ENCODE measurements at places on chromosomes 2 and 18.

DNA sequence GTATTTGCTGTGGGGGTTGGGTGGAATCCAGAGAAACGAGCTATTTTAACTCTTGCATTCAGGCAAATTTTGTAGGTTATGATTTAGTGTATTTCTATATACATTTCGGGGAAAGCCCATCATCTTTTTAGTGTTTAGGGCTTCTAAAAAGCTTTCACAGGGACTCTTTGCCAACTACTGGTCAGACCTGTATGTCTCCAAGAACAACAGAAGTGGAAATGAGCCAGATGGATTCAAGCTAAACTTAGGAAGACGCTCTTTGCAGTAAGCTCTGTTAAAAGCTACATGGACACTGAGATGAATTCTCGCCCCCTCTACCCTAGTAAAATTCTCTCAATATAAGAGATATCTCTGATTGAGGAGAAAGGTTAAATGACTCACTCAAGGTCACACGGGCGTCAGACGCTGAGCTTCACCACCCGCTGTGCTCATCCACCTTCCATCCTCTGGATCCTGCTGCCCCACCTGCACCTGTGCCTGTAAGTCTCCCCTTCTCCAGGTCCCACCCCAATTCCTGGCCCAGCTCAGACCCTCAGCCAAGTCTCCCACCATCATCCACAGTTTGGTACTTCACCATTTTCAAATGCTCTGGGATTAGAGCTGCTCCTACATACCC lies 85.6 kb downstream of the MARCHF4 start:
- no peak for DNase-seq

DNA sequence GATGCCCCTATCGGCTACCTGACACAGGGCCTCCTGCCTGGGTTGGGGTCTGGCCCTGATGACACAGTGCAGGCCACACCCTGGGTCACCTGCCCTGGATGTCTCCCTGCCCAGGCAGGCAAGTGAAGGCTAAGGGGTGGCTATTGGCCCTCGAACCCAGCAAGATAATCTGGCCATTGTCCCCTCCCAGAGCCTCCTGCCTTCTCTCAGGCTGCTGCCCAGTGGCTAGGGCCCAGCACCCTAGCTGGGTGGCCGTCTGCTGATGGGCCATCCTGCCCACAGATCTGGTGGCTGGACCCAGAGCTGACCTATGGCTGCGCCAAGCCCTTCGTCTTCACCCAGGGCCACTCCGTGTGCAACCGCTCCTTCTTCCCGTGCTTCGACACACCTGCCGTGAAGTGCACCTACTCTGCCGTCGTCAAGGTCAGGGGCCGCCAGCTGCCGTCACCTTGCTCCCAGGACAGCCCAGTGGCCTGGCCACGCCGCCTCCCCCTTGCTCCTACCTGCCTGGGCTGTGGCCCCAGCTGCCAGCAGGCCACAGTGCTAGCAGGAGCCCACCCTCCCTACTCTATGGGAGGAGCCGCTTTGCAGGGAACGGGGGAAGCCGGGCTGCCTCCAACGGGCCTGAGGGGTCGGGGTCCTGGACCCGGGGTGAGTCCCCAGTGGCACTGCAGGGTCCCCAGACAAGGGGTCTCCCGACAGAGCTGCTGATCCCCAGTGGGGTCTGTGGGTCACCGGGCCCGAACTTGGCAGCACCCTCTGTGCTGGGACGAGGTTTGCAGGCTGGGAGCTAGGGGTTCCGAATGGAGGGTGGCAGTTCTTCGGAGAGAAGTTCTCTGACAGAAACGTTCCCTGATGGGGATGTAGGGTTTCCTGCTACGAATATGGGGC lies 4.1 kb downstream of the RNPEPL1 start:
- DNase-seq = no peak

GRCh38 chr2:70981421-70981820 lies 3.0 kb downstream of the ANKRD53 start:
- DNase-seq = no peak

GRCh38 chr2:6418291-6418690 lies 447.4 kb downstream of the CMPK2 start:
- no peak for DNase-seq

GRCh38 chr18:56770097-56770496 lies 118.9 kb downstream of the WDR7 start:
- DNase-seq = no peak

DNA sequence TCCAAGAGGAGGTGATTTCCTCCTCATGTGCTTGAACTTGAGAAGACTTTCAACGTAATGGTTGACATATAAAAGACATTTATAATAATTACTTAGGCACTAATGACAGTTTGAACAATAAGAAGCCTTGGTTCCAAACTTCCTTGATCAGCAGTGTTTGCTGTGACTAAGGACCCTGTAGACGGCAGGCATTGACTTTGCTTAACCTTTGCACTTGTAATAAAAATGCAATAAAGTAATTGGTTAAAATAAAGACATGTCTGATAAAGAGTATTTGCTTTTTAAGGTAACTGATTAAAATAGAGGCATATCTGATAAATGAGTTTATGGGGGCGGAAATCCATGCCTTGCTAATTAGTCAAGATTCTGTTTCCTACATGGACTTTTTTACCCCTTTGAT lies 82.2 kb upstream of the ST8SIA3 start:
- no peak for DNase-seq

DNA sequence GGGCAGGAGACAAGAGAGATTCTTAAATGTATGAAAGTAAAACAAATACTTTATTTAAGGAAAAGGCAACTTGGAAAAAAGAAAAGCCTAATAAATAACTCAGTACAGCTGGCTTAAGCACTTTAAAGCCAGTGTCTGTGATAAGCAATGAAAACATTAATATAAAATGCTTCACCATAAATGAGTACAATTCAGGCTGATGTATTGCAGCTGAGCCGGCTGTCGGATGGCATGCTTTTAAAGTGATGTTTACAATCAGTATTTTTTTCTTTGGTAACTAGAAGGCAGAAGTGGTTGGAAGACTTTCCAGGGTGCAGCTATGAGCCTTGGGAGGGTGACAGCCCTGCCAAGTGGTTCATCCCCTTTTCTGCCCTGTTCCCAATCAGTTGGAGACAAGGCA lies 58.7 kb upstream of the CELF4 start:
- DNase-seq = no peak

- no peak for DNase-seq
Measured at GRCh38 chr2:122843503-122843902, 1088.1 kb downstream of the TSN start.

GRCh38 chr2:202542142-202542541 lies 92.6 kb upstream of the FAM117B start:
- no peak for DNase-seq

- no peak for DNase-seq
Measured at GRCh38 chr2:68404164-68404563, 39.1 kb downstream of the PLEK start.

GRCh38 chr2:43461453-43462073 lies 134.3 kb downstream of the THADA start:
- no peak for DNase-seq

DNA sequence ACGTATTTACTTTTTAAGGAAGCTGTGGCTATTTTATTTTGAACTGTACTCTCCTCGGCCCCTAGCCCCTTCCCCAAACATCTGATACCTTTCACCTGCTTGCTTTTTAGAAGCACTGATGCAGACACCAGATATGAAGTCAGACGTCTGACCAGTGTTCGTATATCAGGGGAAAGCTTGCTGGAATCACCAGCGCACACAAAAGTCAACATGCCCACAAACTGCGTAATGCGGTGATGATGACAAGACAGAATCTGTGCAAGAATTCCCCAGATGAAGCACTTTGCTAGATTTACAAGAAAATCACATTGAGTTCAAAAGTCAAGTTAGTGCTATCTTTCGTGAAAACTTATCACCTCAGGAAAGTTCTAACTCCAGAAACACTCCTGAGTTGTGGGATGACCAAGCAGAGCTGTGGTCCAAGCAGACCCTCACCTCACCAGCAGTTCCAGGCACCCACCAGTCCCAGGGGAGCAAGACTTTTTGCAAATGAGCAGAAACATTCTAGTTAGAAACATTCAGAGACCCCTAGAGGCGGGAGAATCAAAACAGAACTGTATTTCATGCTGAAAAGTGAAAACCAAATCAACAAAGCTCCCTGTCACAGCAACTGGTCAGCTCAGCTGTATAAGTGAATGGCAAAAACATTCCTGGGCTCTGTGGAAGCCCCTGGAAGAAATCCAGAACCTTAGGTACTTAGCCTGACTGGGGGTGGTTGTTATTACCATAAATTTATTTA lies 55.7 kb downstream of the INO80C start:
- DNase-seq = no peak

GRCh38 chr2:113157118-113157896 lies 16.5 kb upstream of the PSD4 start:
- peak; percentile 68 for DNase-seq

DNA sequence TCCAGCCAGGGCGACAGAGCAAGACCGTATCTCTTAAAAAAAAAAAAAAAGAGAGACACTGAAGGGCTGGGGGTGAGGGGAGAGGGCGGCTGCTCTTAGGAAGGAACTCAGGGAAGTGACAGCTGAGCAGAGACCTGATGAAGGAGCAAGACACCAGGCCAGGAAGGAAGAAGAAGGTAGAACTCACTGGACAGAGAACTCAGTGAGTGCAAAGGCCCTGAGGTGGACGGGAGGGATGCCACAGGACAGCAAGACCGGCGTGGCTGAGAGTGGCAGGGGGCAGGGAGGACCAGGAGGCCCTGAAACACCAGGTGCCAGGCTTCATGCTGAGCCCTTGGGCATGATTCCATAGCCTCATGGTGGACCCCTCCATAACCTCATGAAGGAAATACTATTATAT lies 18.2 kb downstream of the BIN1 start:
- DNase-seq = no peak

GRCh38 chr2:72104821-72105588 lies 42.7 kb downstream of the CYP26B1 start:
- no peak for DNase-seq

DNA sequence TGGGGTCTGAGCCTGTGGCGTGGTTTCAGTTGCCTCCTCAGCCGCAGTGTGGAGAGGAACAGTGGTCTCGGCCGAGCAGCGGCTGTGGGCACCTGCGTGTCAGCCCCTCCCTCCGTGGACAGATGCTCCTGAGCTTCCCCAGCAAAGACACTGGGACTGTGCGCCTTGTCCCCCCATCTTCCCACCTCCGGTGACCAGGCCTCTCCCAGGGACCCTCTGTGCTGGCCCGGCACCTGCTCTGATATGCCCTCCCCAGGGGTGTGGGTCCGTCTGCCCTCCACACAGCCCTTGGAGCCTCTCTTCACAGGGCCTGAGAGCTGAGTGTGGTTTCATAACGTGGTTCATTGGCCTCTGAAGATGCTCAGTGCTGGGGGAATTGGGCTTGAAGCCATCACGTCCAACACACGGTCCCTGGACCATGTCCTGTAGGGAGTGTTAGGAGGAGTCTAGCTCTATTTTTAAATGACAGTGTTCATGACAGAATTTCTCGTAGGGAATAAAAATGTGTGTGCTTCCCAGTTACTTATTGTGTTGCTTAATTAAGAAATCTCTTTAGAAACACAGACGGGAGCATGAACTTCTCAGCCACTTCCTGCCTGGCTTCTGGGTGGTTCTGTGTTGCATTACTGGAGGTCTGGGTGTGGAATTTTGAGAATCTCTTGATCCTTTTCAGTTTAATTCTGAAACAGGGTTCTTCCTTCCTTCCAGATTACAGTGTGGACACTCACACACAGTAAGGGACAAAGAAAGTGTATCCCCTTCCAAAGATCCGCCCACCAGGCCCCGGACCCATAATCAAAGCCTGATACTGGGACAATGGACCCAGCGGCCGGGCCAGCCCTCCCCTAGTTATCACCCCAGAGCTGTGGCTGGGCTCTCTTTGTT lies 110.7 kb downstream of the NFATC1 start:
- DNase-seq = no peak

GRCh38 chr2:210991107-210991506 lies 434.7 kb downstream of the CPS1 start:
- no peak for DNase-seq

- peak; percentile 88 for DNase-seq
Measured at GRCh38 chr18:48675352-48675761, 136.5 kb downstream of the CTIF start.

- peak; percentile 77 for DNase-seq
Measured at GRCh38 chr2:119175517-119175916, 17.0 kb upstream of the C1QL2 start.

DNA sequence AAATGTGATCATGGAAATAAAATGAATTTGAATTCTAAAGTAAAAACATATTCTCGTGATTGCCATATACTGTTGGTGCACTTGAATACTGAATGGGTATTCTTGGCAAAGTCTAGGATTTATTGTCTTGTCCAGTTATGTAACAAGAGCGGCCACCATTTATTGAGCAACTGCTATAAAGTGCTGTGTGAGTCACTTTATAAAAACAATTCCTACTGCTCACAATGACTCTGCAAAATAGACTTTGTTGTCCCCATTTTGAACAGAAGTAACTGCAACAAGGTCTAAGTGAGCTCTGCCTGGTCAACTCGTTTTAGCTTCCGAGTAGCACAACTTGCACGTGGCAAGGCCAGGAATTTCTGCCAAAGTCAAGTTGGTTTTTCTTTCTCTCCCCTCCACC lies 995.6 kb upstream of the FANCL start:
- peak; percentile 7 for DNase-seq

- no peak for DNase-seq
Measured at GRCh38 chr2:130819608-130820278, 17.0 kb upstream of the ARHGEF4 start.

DNA sequence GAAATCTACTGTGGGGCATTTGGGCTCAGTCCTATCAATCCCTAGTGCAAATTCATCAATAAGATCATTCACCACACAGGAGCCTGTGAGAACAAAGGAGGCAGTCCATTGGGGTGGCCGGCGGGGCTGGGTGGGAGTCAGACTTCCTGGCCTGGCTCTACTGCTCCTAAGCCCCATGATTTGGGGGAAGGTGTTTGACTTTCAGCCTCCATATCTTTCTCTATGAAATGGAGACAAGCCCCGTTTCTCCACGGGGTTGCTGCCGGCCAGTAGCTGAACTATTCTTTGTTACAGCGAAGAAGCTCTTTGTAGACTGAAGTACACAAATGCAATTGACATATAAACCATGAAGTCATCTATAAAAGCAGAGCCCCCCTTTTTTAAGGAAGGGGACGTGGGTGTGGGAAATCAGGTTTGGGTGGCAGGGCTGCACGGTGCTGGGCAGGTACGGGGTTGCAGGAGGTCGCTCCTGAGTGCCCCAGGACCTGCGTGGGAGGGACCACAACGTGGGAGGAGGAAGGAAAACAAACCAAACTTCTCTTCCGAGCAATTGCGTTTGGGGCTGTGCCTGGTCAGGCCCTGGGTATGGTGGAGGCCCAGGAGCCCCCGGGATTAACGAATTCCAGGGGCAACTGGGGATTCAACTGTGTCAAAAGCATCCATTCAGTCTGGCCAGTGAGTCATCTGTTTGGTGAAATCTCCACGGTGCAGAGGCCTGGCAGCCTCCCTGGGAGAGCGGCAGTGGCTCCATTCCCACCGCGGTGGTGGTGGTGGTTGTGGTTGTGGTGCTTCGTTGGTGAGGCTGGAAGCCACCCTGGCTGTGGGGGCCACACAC lies 18.2 kb downstream of the FBLN7 start:
- DNase-seq = peak; percentile 15

DNA sequence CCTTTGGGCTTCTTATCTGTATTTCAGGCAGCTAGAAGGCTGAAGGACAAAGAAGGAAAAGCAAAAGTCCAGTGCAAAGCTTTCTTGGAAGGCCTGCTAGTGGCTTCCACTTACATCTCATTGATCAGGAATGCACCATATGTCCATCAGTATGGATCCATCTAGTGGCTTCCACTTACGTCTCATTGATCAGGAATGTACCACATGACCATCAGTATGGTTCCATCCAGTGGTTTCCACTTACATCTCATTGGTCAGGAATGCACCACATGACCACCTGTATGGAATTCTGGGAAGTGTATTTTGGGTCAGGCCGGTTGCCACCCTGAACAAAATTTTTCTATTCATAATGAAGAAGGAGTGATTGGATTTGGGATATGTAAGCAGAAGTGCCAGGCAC lies 70.6 kb downstream of the LYPD6 start:
- DNase-seq = no peak

- peak; percentile 83 for DNase-seq
Measured at GRCh38 chr2:176454893-176455815, 185.9 kb downstream of the MTX2 start.

Measured in hematopoietic multipotent progenitor cell treated with erythropoietin and hydrocortisone succinate and interleukin-3 and kit ligand, for 4 days (in vitro differentiated cells).